ENCODE measurements at places on chromosomes 16 and 17.

DNA sequence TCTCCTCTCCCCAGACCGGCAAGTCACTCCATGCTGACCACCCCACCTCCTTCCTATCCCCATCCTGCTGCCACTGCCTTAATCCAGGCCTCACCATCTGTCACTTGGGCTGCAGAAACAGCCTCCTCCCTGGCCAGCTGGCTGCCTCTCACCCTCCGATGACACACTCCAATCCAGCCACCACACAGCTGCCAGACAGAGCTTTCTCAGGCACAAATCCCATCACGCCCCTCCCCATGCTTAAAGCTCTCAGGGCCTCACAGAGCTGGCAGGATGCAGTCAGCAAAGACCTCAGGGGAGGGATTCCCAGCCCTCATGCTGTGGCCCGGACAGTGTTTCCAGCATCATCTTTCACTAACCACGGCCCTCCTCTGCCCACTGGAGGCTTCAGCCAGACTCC, 13.7 kb downstream of the CAMKK1 start:
- no peak for DNase-seq

- no peak for DNase-seq
Observed at GRCh38 chr17:50719924-50720794, 756 bp downstream of the LUC7L3 start.

DNA sequence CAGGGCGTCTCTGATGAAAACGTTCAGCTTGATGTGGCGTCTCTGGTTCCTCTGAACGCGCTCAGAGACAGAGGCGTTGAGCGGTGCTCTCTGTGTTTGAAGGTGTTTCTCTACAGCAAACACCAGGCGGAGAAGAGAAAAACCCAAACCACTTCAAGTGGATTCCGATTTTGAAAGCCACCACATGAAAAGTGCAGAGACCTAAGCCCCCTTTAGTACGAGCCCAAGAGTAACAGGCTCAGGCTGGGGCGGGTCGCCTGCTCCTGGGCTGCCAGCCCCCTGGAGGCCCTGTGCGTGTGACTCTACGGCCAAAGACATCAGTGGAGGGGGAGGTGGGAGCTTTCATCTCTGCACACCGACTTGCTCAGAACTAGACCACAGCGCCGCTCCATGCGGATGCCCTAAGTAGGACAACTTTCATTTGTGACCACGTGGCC, 328.4 kb downstream of the MAF start:
- DNase-seq = peak; percentile 30

GRCh38 chr16:54050459-54051210, 236.0 kb downstream of the IRX3 start:
- no peak for DNase-seq

DNA sequence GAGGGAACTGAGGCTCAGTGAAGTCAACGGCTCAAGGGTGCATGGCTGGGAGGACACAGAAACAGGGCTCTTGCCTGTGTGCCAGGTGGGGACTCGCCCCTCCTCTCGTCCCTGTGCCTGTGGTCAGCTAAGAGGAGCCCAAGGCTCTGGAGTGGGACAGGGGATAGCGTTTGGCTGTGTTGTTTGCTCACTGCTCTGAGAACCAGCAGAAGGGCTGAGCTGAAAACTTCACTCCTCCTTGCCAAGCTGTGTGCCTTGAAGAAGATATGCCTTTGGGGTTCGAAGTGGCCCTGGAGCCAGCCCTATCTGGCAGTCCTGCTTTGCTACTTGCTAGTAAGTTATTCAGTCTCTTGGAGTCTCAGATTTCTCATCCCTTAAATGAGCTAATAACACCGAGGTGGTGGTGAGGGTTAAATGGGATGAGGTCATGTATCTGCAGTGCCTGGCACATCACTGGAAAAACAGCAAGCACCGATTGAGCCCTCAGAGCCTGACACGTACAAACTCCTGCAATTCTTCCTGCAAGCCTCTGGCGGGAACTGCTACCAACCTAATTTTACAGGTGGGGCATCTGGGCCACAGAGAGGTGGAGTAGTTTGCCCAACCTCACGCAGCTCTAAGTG, 17.7 kb downstream of the FOXL1 start:
- no peak for DNase-seq

- DNase-seq = peak; percentile 23
Observed at GRCh38 chr16:67447508-67448076, 16.7 kb downstream of the HSD11B2 start.

GRCh38 chr17:31508288-31509094, 117.0 kb downstream of the RAB11FIP4 start:
- no peak for DNase-seq

DNA sequence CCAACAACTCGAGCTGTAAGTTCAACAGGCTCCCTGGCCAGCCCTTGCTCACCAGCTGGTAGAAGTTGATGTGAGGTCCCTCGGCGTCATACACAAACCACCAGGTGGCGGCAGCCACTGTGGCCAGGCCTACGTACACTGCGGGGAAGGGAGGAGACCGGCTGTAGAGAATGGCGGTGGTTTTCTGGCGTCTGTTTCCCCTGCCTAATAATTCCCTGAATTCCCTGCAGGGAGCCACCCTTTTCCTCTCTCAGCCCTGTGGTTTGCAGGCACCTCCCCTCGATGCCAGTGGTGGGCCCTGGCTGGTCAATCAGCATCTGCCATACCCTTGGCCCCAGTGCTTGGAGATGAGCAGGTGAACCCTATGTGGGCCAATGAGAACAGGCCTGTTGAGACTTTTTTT, 18.9 kb upstream of the P2RX1 start:
- no peak for DNase-seq

GRCh38 chr17:9016941-9017552, 4.3 kb upstream of the NTN1 start:
- DNase-seq = no peak

DNA sequence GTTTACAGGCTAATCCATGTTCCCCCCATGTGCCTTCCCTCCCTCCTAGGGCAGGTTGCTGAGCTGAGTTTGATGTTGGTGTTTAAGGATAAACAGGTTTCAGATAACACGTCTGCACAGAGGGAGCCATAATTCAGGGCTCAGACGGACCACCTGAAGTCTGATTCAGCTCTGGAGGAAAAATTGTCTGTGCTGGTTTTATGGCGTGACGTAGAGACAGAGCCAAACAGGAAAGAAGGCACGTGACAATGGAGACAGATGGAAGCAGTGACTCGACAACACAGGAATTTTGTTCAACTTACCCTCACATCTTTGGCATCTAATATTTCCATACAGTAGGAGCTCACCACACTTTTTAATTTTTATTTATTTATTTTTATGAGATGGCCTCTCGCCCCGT, 10.7 kb upstream of the USP10 start:
- no peak for DNase-seq

- no peak for DNase-seq
Observed at GRCh38 chr17:80696456-80696855, 151.8 kb downstream of the RPTOR start.

DNA sequence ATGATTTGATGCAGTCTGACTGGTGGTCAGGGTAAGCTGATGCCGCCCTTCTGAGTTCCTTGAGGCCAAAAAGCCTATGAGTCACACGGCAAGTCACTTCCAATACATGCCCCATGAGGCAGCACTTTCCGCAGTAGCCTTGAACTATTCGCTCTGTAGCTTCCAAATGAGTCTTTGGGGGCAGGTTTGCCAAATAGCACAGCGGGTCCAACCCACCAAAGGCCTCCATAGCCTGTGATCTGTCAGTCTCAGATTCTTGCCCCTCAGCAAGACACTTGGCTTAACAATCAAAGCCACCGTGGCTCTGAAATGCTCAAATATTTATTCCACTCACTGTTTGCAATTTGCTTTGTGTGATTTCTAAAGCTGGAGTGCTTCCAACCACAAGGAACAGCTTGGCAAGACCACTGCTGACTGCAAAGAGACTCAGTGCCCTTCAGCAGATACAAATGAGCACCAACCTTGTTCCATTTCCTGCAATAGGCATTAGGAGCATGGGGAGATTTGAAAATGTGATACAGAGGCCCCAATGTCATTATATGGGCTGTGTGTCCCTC, 45.4 kb downstream of the CLEC19A start:
- no peak for DNase-seq

GRCh38 chr17:286571-286970, 66.0 kb downstream of the RPH3AL start:
- DNase-seq = no peak

DNA sequence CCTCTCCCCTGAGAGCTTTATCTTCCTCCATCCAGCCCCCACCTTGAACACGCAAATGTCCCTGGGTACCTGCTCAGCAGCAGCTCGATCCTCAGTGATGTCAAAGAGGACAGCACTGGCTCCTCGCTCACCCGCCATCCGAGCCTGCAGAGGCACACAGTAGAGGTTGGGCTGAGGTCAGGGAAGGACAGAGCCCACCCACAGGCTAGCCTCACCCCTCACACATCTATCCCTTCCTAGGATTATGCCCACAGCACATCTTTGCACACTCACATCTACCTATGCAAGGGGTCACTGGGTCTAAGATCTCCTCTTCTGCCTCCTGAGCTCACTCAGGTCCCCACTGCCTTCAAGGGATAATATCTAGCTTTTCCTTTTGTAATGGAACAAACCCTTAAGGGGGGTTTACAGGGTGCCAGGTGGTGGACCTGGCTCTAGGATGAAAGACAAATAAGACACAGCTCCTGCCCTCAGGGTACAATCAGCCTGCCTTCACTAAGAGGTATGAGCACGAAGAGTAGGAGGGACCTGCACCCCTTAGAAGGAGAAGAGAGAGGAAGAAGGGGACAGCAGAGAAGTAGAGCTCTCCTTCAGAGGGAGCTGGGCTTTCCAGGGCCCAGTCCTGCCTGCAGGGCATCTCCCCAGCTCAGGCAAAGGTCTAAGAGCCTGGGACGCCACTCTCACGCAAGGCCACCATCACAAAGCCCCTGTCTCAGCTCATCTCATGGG, 11.6 kb upstream of the SUPT4H1 start:
- no peak for DNase-seq

GRCh38 chr17:77772461-77772897, 186.0 kb upstream of the TNRC6C start:
- peak; percentile 46 for DNase-seq

DNA sequence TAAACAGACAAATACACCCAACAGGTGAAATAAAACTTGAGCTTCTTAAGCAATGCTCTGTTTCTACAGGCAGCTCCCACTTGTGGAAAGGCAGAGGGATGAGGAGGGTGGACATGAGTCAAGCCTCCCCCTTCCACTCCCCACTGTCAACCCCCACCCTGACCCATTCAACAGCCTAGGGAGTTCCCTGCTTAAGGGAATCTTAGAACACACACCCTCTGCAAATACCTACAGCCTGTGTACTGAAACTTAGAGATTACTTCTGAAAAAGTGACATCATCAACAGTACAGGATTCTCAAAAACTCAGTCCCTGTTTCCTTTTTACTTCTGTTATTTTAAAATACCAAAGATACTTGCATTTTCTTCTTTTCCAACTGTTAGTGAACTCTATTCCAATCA, 345.4 kb downstream of the SOX9 start:
- DNase-seq = no peak

DNA sequence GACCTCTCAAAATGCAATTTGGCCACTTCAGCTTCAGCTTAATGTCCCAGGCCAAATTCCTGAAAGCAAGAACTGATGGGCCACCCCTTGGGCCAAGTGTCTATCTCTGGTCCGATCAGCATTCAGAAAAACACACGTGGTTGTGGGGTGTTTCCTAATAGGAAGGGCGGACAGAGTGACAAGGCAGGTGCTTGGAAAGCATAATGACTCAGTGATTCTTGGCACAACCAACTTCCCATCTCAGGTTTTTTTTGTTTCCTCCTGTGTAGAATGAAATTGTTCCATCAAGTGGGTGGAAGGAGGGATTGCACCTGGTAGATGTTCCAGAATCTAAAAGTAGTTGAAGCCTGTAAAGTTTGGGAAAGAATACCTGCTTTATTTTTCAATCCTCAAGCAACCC, 155.6 kb downstream of the HS3ST2 start:
- no peak for DNase-seq

- DNase-seq = no peak
Observed at GRCh38 chr16:35735403-35736251, 2276.2 kb downstream of the TP53TG3F start.

- no peak for DNase-seq
Observed at GRCh38 chr17:31099016-31099415, 4.2 kb downstream of the NF1 start.

GRCh38 chr16:2817340-2818271, 569 bp downstream of the PRSS21 start:
- DNase-seq = no peak

DNA sequence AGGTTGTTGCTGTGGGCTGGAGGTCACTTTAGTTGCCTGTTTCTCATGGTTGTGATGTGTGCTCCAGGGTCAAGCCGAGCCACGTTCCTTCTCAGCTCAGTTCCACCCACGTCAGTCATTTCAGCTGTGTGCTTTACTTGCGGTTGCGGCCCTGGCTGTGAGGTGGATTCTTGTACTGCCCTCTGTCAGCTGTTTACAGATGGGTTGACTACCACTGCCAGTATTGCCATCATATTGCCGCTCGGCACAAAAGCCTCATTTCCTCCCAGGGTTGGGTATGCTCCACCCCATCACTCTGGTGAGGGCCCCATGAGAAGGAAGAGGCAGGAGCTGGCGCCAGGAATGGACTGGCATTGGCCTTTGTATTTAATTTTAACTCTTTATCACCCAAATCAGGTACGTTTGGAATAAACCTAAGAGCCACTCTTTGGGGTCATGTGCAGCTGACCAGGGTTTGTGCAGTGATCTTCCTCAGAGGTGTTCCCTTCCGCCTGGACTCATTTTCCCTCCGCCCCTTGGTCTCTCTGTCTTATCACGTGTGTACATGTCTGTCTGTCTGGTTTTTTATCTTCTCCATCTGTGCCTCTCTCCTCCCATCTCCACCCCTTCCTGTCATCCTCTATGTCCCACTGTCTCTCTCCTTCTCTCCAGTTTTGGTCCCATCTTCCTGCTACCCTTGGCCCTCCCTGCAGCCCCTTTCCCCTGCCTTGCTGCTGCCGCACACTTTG, 25.0 kb downstream of the METTL22 start:
- no peak for DNase-seq

DNA sequence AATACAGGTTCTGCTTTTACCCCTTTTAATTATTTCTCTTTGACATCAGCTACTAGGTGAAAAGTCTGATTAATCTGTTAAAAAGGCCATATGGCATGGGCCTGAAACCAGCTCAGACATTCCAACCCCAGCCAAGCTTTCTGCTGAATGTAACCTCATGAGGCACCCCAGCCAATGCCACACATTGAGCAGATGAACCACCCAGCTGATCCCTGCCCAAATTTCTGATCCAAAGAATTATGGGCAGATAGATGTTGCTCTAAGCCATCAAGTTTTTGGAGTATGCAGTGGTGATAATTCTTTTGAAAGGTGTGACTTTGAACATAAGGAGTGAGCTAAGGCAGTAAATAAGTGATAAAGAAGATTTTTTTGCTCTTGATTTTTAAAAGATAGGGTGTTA, 177.6 kb upstream of the AXIN2 start:
- DNase-seq = no peak

- no peak for DNase-seq
Observed at GRCh38 chr17:69602972-69603371, 188.5 kb downstream of the MAP2K6 start.

GRCh38 chr17:81967533-81968395, 6.8 kb upstream of the NOTUM start:
- peak; percentile 77 for DNase-seq

DNA sequence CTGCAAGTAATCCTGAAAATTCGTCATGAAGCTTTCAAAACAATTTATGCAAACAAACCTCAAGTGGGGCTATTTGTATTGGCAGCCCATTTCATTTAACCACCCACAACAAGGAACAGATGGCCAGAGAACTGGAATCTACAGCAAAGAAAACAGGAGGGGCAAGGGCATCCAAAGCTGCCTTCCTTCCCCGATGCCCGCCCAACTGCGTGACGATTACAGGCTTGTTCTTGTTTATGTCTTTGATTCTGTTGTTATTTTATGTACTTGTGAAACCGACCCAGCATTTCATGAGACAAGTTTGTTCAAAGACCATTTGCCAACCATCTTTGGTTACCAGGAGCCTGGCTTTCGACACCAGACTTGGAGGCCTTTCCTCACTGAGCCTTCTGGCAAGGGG, 59.1 kb upstream of the IRX6 start:
- no peak for DNase-seq

Measured in activated T-helper 1 cell treated with anti-CD3 and anti-CD28 coated beads, Interleukin-2, amount 50 U/mL, for 16 hours (primary cell).